ENCODE measurements at places on chromosomes 2 and 18.

DNA sequence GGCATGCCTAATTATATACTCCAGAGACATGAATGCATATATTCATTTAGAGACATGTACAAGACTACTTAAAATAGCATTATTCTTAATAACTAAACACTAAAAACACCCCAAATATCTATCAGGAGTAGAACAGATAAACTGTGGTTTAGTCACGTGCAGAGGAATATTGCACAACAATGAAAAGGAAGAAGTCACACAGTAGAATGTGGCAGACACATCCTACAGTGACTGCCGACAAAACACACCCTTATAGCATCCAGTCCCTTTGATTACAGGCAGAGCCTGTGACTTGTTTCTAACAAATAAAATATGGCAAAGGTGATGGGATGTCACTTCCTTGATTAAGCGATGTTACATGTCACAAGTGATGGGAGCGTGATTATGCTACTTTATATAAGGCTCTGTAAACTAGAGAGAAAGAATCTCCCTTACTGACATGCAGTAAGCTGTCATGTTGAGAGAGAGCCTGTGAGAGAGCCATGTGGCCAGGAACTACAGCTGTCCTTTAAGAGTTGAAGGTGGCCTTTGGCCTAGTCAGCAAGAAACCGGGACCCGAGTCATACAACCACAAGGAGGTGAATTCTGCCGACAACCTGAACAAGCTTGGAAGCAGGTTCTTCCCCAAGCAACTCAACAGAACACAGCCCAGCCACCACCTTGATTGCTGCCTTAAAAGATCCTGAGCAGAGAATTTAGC lies 39.1 kb upstream of the LGALSL start:
- no peak for DNase-seq

- DNase-seq: no peak
These were observed 14.7 kb upstream of the IKZF2 start for GRCh38 chr2:213166109-213166508.

GRCh38 chr18:12451428-12451827 lies 43.7 kb downstream of the PRELID3A start:
- DNase-seq: no peak

DNA sequence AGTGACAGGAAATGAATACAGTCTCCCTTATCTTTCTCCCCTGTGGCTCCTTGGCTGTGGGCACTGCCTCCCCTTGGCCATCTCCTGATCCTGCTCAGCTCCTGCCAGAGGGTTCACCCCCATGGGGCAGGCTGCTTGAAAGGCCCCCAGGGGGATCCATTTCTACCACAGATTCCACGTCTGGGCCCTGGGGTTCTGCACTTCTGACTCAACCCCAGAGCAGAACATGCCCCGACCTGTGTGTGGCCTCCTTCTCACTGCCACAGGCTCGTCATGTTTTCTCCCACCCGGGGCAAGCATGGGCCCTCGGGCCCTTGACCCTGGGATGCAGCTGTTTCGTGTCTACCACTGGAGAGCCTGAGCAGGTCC lies 122.2 kb downstream of the ACKR3 start:
- DNase-seq: no peak

GRCh38 chr2:173030561-173031490 lies 44.8 kb upstream of the MAP3K20 start:
- no peak for DNase-seq

GRCh38 chr18:23307567-23308295 lies 145.4 kb upstream of the RIOK3 start:
- DNase-seq: no peak

- DNase-seq: no peak
These were observed 32.5 kb upstream of the IL1RL1 start for GRCh38 chr2:102278720-102279390.

DNA sequence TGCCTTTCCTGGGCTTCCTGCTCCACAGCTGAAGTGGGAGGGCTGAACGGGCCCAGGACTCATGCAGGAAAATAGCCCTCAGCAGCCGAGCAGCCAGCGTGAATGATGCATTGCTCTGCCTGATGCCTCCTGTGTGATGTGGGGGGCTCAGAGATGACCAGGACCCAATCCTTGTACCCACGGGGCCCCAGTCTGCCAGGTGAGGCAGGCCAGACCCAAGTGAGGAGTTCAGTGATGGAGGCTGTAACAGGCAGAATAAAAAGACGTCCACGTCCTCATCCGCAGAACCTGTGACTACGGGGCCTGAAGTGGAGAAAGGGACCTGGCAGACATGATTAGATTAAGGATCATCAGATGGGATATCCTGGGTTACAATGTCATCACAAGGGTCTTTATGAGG lies 194.9 kb upstream of the HDAC4 start:
- no peak for DNase-seq

GRCh38 chr2:4628998-4629501 lies 925.7 kb downstream of the DCDC2C start:
- no peak for DNase-seq

Data from NCI-H2029 treated with DMSO at 0.1 percent for 48 hours (cell line).